Astrocyte of the cerebellum (primary cell): ENCODE measurements at places on chromosomes 5 and 9.
A peak's percentile ranks its signal among the peaks of the same experiment; 100 is the strongest.

DNA sequence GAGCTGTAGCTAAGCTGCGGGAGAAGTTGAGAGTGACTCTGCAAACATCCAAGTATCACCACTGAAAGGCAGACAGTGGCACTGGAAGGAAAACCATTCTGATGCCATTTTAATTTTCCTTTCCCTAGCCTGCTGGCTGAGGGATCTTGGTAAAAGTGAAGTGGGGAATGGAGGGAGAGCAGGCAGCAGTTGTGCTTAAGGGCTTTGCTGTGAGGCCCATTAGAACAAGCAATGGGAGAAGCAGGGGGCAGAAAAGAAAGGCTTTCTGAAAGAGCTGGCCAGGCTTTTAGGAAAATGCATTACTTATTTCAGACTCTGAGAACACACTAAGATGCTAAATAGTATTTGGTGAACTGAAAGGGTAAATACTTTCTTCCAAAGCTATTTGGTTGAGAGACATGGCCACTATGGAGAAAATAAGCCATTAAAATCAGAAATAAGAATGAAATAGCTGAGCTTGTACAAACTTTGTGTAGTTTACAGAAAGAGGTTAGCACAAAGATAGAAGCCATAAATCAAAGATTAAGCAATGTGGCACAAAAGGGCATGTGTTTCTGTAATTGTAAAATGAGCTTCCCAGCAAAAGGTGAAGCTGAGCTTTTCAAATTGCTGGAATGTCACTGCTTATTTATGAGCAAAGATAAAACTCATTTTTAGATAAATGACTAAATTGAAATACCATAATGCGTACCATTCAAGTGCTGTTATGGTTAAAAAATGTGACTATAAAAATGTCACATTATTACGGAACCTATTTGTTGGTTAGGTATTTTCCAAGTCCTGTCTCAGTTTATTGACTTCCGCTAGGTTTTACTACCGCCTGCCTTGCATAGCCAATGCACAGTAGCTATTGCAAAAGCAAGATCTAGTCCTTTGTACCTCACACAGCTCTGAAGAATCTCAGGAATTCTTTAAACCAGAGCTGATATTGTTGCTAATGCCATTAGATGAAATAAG is 20.8 kb downstream of the SNCAIP start:
- no peak for DNase-seq

DNA sequence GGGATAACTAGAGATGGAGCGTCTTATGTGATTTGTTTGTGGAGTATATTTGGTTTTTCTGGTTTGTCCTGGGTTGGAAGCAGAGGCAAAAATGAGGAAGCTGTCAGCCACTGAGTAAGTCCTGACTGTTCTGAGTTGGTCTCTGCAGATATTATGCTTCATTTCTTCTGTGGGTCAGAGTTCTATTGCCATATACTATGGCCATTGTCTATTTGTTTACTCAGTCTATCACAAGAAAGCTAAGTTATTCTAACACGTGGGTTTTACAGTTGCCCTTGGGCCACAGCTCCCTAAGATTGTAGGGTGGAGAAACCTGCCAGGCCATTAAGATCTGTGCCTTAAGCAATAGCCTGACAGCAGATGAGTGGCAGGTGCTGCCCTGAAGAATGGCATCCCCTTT is 3.0 kb upstream of the CTSV start:
- no peak for DNase-seq

GRCh38 chr9:131402738-131403492 is 9.0 kb downstream of the PRRC2B start:
- DNase-seq, result peak; percentile 74

DNA sequence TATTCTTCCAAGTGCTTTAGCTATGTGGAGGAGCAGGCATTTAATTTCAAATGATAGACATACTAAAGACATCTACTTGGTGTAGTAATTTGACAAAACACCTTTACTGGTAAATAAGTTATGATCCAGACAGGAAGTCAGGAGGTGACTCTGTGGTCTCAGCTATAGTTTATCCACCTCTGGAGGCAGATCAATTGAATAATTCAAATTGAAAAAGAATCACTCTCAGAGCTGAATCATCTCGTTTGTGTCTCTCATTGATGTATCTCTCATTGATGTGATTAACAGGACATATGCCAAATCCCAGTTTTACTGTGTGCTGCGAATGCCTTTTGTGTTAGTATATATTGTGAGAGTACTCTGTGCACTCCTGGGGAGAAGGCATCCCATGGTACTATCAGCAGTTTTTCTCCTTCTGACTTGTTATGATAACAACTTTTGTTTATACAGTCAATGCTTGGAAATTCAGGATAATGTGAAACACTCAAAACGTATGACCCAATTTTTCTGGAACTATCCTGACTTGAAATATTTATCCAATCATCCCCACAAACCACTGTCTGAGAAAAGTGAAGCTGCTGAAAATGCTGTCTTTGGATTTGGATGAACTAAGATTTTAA is 48.5 kb upstream of the DAB2 start:
- no peak for DNase-seq

- no peak for DNase-seq
These were observed 27.6 kb upstream of the DUSP1 start for GRCh38 chr5:172798422-172799215.

DNA sequence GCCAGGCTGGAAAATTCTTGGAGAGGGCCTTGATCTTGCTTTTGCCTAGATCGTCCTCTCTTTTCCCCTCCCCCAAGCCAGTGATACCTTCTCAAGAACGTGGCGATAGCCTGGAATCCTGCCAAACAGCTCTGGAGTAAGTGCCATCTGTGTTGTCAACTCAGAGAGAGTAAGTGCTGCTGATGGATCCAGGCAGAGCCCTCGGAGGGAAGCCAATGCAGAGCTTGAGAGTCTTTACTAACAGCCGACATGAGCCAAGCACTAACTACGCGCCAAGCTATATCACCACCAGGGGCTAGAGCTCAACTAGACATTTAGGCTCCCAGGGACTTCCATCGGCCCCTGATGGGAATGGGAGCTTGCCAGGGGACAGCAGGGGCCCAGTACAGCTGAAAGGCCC is 17.6 kb downstream of the RAPGEF1 start:
- DNase-seq, result no peak

DNA sequence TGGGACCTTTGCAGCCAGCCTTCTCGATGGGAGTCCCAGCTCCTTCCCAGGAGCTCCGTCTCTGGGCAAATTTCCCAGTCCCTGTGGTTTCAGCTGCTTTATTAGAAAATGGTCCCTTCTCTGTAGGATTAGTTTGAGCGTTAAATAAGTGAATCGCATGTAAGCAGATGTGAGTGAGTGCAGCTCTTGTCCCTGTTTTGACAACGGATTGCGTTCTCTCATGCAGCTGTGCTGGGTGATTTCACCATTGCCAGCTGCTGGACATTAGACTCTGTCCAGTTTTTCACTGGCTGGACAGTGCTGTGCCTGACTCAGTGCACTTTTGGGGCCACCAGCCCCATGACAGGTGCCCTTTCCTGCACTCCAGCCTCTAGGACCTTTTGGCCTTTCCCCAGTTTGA is 11.6 kb upstream of the CEL start:
- DNase-seq, result peak; percentile 24

DNA sequence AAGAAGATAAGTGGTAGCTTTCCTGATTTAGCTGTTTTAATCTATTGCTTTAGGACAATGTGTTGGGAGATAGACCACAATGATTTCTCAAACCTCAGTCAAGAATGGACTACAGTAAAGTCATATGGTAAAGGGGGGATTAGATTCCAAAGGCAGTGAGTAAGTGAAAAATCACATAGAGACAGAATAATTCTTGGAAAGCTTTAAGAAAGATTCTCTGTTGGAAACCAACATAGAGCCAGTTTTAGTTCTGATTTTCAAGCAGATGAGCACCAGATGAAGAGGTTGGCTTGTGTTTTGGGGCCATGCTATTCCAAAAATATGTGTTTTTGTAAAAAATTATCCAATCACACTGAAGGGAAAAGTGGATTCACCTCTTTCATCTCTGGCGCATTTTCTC is 256.8 kb upstream of the RPS23 start:
- DNase-seq, result no peak

GRCh38 chr9:16679327-16679821 is 191.1 kb downstream of the BNC2 start:
- DNase-seq, result no peak

DNA sequence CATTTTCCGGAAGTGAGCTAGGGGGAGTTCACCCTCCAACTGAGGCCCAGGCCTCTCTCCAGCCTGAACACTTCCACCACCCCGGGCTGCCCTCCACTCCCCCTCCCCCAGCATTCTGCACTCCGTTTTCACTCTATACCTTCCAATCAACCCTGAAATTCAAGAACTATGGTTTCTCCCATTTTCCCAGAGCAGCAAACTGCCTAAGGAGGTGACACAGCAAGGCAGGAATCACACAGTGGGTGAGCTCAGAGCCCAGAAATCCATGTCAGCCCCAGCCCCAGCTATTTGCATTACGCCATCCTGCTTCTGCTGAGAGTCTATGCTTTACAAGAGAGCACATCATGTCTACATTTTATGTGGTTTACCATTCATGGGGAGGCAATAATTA is 11.9 kb downstream of the MSX2 start:
- DNase-seq, result peak; percentile 37

- DNase-seq, result no peak
These were observed 596 bp downstream of the IRF1 start for GRCh38 chr5:132489871-132490483.

DNA sequence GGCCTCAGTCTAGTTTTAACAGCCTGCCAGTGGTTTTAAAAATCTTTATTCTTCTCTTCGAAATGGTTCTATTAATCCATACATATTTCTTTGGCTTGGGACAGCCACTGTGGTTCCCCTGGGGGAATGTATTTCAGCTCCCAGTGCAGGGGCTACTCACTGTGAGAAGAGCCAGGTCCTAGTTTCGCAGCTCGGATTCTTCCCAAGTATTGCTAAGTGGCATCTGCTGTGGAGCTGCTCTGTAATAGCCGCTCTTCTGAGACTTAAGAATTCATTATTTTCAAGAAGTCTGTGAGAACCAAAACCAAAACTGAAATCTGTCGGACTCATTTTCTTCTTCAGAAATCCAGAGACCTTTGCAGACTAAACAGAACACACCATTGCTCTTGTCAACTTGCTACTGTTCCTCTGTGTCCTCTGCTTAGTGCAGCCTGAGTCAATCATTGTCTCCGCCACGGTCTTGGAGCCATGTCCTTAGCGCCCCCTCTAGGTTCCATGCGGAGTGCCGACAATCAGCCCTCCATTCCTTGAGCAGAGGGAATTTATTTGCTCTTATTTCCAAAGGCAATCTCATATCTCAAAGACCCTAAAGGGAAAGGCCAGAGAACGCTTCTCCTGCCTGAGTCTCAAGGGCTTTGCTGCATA is 478.2 kb downstream of the SPATA31D1 start:
- DNase-seq, result peak; percentile 1

- DNase-seq, result no peak
These were observed 11.5 kb downstream of the SNX30 start for GRCh38 chr9:112761912-112762655.

- no peak for DNase-seq
These were observed 337.4 kb downstream of the ADAMTS6 start for GRCh38 chr5:65144136-65144871.

DNA sequence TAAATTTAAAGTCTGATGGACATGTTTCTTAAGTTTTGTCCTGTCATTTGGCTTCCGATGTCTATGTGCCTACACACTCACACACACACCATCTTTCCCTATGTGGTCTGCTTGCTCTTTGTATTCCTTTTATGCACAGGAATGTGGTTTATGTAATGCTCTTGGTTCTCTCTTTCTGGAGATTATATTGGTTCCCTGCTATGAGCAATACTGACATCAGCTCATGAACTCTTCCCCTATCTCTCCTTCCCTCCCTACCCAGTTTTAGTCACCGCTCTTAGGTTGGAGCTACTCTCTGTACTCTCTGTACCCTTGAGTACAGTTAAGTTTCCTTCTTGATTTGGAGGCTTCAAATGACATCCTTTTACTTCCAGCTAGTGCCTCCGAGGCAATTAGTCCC is 77.9 kb upstream of the MVB12B start:
- DNase-seq, result peak; percentile 57

GRCh38 chr9:114849450-114849849 is 43.6 kb upstream of the TNFSF15 start:
- DNase-seq, result no peak

- peak; percentile 80 for DNase-seq
These were observed 1339.3 kb downstream of the EFNA5 start for GRCh38 chr5:106331415-106331814.

GRCh38 chr5:177601577-177602457 is 1.9 kb downstream of the B4GALT7 start:
- no peak for DNase-seq

GRCh38 chr5:39657943-39658342 is 233.2 kb upstream of the DAB2 start:
- DNase-seq, result no peak

GRCh38 chr5:31268686-31269085 is 75.2 kb downstream of the CDH6 start:
- no peak for DNase-seq

DNA sequence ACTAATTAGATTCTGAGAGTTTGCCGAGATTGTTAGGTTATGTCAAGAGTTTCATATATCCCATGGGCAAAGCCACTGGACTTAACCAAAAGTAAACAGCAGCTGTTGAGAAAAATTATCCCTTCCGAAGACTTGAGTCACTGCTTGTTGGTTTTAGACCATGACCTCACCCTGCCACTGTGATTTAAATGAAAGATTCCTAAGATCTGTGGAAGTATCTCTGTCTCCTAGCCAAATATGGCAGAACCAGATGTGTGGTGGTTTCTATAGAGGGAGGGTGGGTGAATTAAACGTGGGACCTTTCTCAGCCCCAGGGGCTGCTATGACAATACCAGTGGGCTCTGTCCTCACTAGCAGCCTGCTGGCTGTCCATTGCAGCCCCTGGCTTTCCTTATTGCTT is 19.3 kb downstream of the DMRT3 start:
- no peak for DNase-seq

- DNase-seq, result no peak
These were observed 486.2 kb downstream of the DMAC1 start for GRCh38 chr9:7313389-7313788.

DNA sequence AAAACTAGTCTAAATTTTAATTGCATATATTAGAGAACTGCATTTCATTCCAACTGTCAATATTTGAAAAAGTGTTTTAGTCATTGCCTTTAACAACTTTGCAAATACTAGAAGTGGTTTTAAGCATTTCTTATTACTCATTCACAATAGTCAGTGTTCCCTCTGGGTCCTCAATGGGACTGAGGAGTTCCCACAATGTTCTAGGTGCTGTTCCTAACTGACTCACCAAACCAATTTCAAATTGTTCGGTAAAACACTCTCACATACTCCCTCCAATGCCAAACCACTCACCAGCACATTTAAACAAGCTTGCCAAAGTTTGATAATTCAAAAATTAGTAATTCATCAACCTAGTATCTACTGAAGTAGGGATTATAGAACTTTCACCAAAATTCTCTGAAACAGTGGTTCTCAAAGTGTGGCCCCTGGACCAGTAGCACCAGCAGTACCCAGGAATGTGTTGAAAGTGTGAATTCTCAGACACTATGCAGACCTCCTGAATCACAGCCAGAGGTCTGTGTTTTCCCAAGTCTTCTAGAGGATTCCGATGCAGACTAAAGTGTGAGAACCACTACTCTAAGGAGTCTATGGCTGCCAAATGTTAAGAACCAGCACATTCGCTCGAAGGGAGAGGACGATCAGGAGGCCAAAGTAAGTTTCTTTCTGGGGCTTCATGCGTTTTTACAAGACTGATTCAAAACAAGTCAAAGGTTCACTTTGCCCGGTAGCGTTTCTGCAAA is 72.8 kb downstream of the APBA1 start:
- no peak for DNase-seq
